Stimulated activated CD4-positive, alpha-beta T cell treated with anti-CD3 and anti-CD28 coated beads, TNF-alpha, amount 100 ng/mL, for 24 hours (primary cell): ENCODE measurements at places on chromosomes 2 and 18.

- DNase-seq, result no peak
Observed at GRCh38 chr18:26435415-26436095, 112.8 kb downstream of the KCTD1 start.

DNA sequence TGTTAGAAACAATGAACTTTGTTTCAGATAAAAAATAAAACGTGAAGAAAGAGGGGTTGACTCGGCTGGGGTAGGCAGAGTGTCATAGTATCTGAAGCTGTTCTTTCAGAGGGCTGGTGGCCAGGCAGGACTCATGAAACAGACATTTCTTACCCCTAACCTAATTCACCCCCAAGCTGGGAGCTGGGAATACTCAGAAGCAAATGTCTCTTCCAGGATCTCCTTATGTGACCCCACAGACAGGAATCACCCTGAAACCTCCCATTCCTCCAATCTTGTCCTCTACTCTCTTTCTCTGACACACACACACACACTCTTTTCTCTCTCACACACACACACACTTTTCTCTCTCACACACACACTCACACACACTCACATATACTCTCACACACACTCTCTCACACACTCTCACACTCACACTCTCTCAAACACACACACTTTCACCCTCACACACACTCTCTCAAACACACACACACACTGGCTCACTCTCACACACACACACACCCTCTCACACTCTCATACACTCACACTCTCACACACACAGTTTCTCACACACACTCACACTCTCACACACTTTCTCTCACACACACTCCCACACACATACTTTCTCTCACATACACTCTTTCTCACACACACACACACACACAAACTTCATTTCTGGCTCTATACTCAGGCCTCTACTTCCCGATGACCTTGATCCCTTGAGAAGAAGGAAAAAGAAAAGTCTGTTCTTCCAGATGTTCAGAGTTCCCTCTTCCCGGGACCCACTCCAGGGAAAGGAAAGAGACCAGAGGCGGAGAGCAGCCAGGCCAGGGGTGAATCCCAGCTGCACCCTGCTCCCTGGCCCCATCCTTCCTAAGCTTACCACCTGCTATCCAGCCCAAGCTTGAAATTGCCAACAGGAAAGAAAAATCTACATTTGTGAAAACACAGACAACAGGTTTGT lies 167.7 kb downstream of the TXNL1 start:
- DNase-seq, result no peak

DNA sequence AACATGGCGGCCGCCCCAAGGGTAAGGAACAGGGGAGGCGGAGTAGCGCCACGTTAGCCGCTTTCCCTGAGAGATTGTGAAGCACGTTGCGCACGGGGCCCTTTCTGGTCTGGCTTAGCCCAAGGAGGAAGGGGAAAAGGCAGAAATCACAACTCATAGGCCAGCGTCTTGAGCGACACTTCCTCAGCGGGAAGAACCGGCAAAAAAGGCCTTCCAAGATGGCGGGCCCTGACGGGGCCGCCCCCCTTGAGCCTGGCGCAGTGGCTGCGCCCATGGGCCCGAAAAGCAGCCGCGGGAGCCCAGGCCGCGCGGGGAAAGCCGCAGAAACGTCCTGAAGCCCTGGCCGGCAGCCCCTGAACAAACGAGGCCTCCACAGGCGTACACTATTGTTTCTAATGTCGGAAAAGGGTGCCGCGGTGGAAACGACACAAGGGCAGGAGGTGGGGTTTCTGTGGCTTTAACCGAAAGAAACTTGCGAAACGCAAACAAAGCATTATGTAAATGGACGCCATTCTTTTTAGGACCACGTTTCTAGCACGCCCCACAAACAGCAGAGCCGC lies 919 bp upstream of the PCBP1 start:
- DNase-seq, result peak; percentile 47

DNA sequence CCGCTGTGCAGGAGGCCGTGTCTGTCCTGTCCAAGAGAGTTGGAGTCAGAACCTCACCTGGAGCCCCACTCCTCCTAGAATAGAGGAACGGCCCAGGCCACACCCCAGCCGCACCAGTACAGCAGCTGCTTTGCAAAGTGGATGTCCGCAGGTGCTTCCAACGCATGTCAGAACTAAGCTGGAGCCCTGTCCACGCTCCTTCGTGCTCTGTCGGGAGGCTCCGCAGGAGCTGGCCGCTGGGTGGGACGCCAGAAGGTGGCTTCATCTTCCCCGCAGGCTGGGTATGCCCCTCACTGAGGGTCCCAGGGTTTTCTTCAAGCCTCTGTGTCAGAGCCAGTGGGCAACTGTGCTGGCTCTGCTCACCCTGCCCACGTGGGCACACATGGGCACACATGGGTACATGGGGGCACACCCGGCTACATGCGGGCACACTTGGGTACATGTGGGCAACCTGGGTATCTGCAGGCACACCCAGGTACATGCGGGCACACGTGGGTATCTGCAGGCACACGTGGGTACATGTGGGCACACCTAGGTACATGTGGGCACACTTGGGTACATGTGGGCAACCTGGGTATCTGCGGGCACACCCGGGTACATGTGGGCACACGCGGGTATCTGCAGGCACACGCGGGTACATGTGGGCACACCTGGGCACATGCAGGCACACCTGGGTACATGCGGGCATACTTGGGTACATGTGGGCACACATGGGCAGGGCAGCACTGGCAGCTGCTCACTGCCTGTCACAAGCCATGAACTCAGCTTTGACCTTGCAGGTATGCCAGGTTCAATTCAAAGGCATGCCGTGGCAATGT lies 67.1 kb upstream of the CTDP1 start:
- DNase-seq, result no peak

GRCh38 chr2:219537657-219538488 lies 5.7 kb downstream of the CHPF start:
- DNase-seq, result no peak

- DNase-seq, result no peak
Observed at GRCh38 chr2:20490300-20491181, 43.7 kb downstream of the RHOB start.

GRCh38 chr2:229873123-229873581 lies 48.7 kb downstream of the TRIP12 start:
- no peak for DNase-seq

DNA sequence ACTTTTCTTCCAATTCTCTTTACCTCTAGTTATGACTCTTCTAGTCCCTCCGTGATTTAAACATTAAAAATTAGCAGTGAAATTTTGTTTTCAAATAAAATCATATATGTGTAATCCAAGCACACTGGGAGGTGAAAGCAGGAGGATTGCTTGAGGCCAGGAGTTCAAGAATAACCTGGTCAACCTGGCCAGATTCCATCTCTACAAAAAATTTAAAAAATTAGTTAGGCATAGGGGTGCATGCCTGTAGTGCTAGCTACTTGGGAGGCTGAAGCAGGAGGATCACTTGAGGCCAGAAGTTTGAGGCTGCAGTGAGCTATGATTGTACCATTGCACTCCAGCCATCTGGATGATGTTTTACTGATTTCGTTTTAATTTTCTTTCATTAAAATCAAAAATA lies 7.0 kb upstream of the VSNL1 start:
- DNase-seq, result no peak

DNA sequence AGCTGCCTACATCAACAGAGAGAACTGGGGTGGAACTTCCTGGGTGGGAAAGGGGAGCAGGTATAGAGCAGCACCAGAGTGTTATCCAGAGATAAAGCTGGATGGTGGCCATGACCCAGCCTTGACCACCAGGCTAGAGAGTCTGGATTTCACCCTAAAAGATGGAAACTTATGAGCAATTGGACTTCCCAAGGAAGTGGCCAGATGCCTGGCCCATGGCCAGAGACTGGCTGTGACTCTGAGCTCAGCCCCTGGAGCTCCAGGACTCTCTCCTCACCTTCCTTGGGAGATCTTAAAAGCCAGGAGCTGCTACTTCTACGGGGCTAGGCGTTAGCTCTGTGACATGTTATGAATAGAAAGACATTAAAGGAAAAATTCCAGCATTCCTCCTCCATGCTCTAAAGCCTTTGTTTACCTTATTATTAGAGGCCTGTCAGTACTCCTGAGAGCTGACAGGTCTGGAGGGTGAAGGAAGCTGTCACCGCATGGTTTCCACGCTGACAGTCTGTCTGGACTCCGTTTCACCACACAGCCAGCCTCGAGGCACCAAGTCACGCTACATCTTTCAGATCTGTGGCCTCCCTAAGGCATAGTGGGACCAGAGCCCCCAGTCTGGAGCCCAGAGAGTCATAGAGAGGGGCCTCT lies 260.0 kb upstream of the SIX2 start:
- no peak for DNase-seq

DNA sequence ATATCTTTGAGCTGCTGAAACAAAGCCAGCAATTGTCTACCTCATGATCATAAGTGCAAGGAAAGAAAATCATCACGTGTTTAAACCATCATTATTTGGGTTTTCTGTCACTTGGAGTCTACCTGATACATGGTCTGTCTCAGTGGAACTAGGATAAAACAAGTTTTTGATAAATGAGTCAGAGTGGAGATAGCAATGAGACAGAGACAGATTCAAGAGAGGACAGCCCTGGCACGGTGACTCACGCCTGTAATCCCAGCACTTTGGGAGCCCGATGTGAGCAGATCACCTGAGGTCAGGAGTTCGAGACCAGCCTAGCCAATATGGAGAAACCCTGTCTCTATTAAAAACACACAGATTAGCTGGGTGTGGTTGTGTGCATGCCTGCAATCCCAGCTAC lies 93.8 kb downstream of the PMAIP1 start:
- no peak for DNase-seq

DNA sequence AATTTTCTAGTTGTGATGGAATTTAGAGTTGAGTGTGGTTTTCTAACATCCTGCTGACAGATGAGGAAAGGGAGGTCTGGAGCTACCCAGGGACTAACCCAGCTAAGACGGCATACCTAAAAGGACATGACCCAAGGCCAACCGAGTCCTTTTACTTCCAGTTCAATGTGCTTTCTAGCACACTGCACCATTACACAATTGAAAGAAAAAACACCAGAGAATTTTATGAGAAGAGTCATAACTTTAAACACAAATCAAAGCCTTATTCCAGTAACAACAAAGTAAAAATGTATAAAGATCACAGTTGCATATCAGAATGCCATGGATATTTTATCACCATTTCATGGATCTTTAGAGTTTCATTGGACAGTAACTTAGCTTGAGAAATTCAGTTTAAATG lies 480.3 kb downstream of the MEIS1 start:
- DNase-seq, result no peak

- DNase-seq, result peak; percentile 22
Observed at GRCh38 chr2:200306931-200307723, 634 bp downstream of the SPATS2L start.

- no peak for DNase-seq
Observed at GRCh38 chr2:74884866-74885265, 50.9 kb downstream of the HK2 start.

GRCh38 chr2:13000664-13001363 lies 284.1 kb downstream of the TRIB2 start:
- DNase-seq, result no peak

GRCh38 chr2:206095536-206096332 lies 9.8 kb upstream of the INO80D start:
- no peak for DNase-seq

DNA sequence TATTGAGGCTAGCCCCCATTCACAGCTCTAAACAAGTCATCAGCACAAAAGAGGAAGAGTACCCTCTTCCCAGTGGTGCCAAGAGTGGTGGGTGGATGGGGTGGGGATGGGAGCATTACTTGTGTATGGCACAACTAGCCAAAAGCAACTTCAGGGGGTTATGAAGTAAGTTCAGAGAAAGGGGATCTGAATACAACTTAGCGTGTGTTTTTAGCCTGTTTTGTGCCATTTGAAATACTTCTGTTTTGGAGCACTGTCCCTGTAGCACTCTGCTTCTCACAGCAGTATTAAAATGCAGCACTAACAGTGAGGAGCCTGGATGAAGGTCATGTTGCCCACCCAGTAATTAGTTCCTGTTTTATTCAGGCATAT lies 113.5 kb downstream of the CRIM1 start:
- no peak for DNase-seq

GRCh38 chr2:176934869-176935415 lies 277.7 kb upstream of the HNRNPA3 start:
- no peak for DNase-seq

- no peak for DNase-seq
Observed at GRCh38 chr2:25409468-25409867, 67.7 kb upstream of the DNMT3A start.

GRCh38 chr2:67213677-67214402 lies 183.3 kb upstream of the ETAA1 start:
- no peak for DNase-seq

GRCh38 chr2:238296638-238297457 lies 8.4 kb upstream of the PER2 start:
- DNase-seq, result no peak

DNA sequence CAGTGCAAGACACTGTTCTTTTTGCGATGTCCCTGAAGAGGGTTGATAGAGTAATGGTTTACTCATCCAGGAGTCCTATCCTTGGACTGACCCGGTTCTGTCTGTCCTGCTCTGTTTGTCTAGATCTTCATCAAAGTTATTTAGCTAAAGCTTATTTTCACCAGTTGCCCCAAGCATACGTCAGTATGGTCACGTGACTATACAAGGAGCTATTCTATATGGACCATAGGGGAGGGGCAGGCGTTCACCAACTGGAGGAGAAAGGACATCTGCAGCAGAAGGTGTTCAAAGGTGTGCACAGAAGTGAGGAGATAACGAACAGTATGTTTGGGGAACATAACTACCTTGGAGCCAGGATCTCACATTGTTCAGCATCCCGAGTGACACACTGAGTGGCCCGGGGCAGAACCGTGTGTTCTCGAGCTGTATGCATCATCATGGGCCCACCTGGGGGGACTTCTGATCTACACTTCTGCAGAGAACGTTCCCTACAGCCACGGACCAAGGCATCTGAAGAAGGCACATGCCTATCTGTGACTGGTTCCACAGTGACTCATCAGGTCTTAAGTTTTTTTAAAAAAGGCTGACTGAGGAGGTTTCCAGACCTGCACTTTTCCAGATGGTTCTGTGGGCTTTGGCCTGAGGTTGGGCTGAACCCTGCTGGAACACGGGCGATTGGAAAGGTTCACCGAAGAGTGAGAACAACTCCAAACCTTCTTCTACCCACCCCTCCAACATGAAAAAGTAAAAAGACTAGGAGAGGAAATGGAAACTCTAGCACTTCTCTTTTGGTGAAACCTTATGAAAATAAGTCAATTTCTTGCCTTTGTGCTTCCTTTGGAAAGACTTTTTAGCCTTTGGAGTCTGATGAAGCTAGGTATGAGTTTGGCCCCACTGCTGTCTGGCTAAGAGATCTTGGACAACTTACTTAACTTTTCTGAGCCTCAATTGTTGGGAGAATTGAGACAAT lies 68.6 kb upstream of the YWHAQ start:
- DNase-seq, result no peak

- peak; percentile 3 for DNase-seq
Observed at GRCh38 chr2:33275689-33276444, 200.6 kb upstream of the RASGRP3 start.
